Temporal lobe (tissue), 4 donors: ENCODE measurements at places on chromosomes 16 and 17. TPM values are rescaled to one million over a fixed set of nuclear protein-coding genes. Genes with fewer than 3 reads are reported as not detected.

Gene TBX2
- total RNA-seq, result 0.49 TPM

Gene TPSD1
- total RNA-seq, result not detected

Gene PYDC1
- total RNA-seq, result 0.49 TPM

Gene CCL1
- total RNA-seq, result not detected

Gene NPIPB9
- 2.0 TPM for total RNA-seq

Gene ZPBP2
- total RNA-seq, result not detected

Gene SMIM36
- total RNA-seq, result not detected

Gene PSMD3
- total RNA-seq, result 57.5 TPM

Gene SCN4A
- total RNA-seq, result under 0.01 TPM

Gene ZSCAN10
- 0.49 TPM for total RNA-seq

Gene CMTM2
- 0.25 TPM for total RNA-seq

Gene MYH8
- total RNA-seq, result not detected

Gene CA10
- total RNA-seq, result 26.8 TPM

Gene IGF2BP1
- 0.74 TPM for total RNA-seq

Gene NT5C3B
- 87.3 TPM for total RNA-seq

Gene NPIPA2
- total RNA-seq, result not detected

Gene KRTAP9-4
- not detected for total RNA-seq

Gene CCDC78
- 2.5 TPM for total RNA-seq

Gene STRADA
- total RNA-seq, result 24.8 TPM

Gene LPO
- under 0.01 TPM for total RNA-seq

Gene CD79B
- total RNA-seq, result not detected

Gene COPRS
- 28.0 TPM for total RNA-seq

Gene RDM1
- 0.98 TPM for total RNA-seq

Gene CRISPLD2
- 2.2 TPM for total RNA-seq

Gene PABPN1L
- 0.49 TPM for total RNA-seq

Gene MYH2
- total RNA-seq, result under 0.01 TPM

Gene YBX2
- 1.2 TPM for total RNA-seq

Gene TBC1D26
- total RNA-seq, result 1.2 TPM

Gene PARD6A
- total RNA-seq, result 5.2 TPM

Gene ARHGDIG
- 29.5 TPM for total RNA-seq

Gene TMC6
- total RNA-seq, result 2.0 TPM

Gene EVPLL
- not detected for total RNA-seq

Gene KRTAP4-3
- not detected for total RNA-seq
